AG04449 (cell line): ENCODE measurements at places on chromosomes 3 and 15.

- no peak for DNase-seq
Observed at GRCh38 chr3:24911076-24911475, 416.4 kb upstream of the THRB start.

DNA sequence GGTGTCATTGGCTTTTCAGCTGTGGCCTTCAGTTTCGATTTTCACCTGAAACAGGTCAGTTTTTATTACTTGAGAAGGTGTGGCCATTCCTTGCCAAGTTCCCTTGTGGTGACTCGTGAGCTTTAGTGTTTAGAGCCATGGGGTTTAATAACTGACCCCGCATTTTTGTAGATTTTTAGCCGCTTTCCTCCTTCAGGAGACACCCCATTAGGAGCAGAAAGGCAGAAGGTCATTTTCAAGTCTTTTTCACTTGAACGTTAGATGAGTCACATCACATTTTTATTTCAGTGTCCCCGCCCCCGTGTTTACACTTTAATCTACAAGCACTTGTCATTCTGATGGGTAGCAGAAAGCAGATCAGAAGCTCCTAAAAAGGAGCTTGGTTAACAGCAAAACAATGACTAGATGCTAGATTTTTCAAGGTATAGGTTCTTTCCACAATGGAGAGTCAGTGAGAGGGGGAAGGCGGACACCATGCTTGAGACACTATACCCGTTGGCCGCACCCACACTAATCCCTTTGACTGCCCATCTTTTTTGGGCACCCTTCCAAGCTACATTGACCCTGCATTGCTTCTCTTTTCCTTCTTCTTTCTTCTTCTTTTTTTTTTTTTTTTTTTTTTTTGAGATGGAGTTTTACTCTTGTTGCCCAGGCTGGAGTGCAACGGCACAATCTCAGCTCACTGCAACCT, 132.7 kb downstream of the GHSR start:
- no peak for DNase-seq

DNA sequence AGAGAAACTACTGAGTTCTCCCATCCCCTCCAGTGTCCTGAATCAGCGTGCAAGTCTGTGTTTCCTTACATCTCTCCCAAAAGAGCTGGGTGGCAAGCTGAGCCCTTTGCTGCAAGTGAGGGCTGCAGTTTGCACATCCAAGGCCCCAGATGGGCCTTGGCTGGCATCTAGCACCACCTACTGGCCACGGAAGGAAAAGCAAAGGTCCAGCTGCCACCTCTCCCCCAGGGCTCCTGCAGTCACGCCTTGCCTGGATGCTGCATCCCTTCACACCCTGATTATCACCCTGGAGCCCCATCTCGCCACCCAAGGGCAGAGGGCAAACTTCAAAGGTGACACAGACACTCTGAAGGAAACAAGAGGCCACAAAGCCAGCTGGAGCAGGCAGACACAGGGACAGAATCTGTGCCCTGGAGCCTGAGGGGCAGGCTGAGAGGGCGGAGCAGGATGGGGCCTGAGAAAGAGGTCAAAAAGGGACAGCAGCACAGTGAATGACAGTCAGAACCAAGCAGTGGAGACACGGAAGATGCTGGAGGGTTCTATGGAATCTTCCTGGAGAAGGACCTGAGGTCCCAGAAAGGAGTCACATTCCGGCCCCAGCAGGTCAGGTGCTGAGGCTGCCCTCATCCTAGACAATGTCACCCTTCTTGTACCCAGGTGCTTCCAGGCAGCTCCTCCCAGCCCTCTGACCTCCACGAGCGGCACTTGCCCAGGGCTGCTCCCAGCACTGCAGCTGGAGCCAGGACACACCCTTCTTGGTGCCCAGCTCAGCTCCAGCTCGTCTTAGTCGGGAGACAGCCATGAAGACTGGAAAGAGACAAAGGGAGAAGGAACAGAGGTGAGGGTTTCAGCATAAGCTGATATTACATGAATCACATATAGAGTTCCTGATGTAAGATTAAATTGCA, 18.3 kb upstream of the NTRK3 start:
- DNase-seq: no peak

DNA sequence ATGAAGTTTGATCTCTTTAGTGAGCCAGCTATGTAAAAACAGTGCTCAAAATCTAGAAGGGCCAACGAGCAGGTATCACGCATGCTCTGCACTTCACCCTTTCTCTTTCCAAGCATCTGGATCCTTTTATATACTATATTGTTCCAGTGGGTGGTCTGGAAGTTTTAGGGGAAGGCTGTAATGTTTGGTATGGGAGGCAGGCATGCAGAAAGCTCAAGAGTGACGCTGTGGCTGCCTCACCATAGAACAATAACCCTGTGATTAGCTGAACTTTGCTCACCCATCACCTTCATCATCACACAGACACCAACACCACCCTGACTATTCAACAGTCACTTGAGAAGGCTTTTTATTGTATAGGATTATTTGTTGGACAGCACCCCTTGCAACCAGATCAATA, 81.6 kb downstream of the FBN1 start:
- DNase-seq: no peak

- no peak for DNase-seq
Observed at GRCh38 chr15:52912172-52912571, 122.0 kb upstream of the ONECUT1 start.

- no peak for DNase-seq
Observed at GRCh38 chr3:31714495-31715280, 182.0 kb downstream of the STT3B start.
